ENCODE measurements at places on chromosomes 6 and 20. TPM values are rescaled to one million over a fixed set of nuclear protein-coding genes. Genes with fewer than 3 reads are reported as not detected.

The BFSP1 gene
- not detected for total RNA-seq

The UBD gene
- total RNA-seq, result not detected

The TBX18 gene
- total RNA-seq, result 81.0 TPM

The SOX12 gene
- total RNA-seq, result 6.2 TPM

The ACTL10 gene
- total RNA-seq, result 26.3 TPM

The BMP6 gene
- total RNA-seq, result 16.0 TPM

The SPATA25 gene
- total RNA-seq, result 32.8 TPM

GRCh38 chr6:6483168-6483567 lies 105.4 kb upstream of the LY86 start:
- DNase-seq, result no peak
- H3K27ac ChIP-seq, result no peak overlapping the region
- H3K4me1 ChIP-seq, result no peaks in the 10 kb centered on the region

DNA sequence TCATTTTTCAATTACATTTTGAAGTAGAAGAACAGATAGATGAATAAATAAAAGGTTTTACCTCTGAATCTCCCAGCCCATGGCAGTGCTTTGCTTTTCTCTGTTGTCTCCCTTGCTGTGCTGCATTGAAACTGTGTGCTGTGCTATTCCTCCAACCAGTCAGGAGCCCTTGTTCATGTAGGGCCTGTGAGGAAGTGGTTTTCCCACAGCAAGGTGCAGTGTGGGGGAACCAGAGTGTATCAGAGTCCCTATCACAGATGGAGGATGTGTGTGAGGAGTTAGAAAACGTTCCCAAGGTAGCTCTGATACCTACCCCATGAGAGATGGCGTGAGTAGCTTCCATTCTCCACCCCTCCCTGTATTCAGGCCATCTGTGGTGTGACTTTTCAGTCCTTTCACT lies 72.8 kb upstream of the RALGAPA2 start:
- no peak overlapping the region for H3K4me3 ChIP-seq
- no peak overlapping the region for H3K27ac ChIP-seq
- no peaks in the 10 kb centered on the region for H3K36me3 ChIP-seq
- no peaks in the 10 kb centered on the region for H3K4me1 ChIP-seq
- H3K27me3 ChIP-seq, result no peaks in the 10 kb centered on the region
- DNase-seq, result no peak

DNA sequence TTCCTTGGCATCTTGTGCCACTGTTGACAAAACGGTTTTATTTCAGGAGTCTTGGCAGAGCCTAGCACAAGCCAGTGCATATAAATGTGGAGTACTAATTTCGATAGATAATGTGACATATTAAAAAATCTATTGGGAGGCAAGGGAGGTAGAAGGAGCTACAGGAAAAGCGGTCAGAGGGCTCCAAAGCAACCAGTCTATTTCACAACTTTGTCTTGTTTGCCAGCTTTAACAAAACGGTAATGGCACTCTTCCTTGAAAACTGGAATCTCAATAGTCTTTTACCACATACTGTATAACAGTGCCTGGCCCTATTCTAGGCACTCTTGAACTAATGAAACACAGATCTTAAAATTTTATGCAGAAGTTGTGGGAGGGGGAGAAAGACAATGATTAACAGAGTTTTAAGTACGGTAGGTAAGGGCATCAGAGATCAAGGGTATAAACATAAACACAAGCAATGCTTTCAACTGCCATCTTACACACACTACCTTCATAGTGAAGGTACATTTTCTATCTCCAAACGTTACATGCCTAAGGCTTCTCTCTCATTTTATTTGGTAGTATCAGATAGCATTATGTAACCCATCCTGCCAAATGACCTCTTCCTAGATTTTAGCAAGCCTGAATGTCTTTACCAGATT lies 33.5 kb upstream of the SYNCRIP start:
- H3K27ac ChIP-seq, result peak overlapping the region; percentile 49
- no peaks in the 10 kb centered on the region for H3K36me3 ChIP-seq
- H3K27me3 ChIP-seq, result no peaks in the 10 kb centered on the region
- H3K4me3 ChIP-seq, result peak overlapping the region; percentile 90
- H3K4me1 ChIP-seq, result no peaks in the 10 kb centered on the region

DNA sequence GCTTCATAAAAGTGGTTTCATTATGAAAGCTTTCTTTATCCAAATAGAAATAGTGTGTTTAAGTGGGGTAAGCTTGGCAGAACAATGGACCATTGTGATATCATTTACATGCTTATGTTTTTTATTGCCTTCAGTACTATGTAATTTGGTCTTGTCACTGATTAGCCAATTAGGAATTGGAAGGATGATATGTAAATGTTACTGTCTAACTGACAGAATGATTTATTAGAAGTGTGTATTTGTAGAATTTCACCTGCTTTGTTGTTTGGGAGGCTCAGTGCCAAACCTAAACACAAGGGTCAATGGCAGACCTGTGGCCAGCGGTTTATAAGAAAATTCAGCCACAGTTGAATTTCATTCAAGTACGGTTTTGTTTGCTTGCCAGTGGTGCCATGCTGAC lies 39.0 kb downstream of the AIG1 start:
- H3K4me3 ChIP-seq, result no peak overlapping the region
- H3K27me3 ChIP-seq, result no peaks in the 10 kb centered on the region
- DNase-seq, result no peak
- H3K4me1 ChIP-seq, result no peaks in the 10 kb centered on the region
- no peaks in the 10 kb centered on the region for H3K36me3 ChIP-seq

GRCh38 chr6:14709900-14710299 lies 536.0 kb upstream of the JARID2 start:
- no peaks in the 10 kb centered on the region for H3K27me3 ChIP-seq
- peaks cover 3% of the 10 kb centered on the region for H3K4me1 ChIP-seq
- no peak for DNase-seq

DNA sequence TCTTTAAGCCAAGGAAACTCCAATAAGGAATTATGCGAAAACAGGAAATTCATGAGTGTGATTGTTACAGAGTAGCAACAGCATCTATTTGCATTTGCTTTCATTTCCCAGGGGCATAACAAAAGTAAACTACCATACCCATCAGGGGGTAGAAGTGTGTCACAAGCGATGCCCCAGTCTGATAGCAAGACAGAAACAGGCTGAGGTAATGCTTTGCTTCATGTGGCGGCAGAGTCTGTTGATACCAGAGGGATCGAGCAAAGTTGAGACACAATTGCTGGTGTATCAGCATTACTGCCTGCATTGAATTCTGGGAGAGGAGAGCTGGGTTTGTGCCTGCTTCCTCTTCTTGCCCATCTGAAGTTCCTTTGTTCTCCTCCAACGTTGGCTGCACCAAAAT lies 51.2 kb upstream of the LYRM2 start:
- H3K4me1 ChIP-seq, result no peaks in the 10 kb centered on the region
- no peak overlapping the region for H3K27ac ChIP-seq
- H3K4me3 ChIP-seq, result no peak overlapping the region
- H3K27me3 ChIP-seq, result no peaks in the 10 kb centered on the region
- no peak for DNase-seq

DNA sequence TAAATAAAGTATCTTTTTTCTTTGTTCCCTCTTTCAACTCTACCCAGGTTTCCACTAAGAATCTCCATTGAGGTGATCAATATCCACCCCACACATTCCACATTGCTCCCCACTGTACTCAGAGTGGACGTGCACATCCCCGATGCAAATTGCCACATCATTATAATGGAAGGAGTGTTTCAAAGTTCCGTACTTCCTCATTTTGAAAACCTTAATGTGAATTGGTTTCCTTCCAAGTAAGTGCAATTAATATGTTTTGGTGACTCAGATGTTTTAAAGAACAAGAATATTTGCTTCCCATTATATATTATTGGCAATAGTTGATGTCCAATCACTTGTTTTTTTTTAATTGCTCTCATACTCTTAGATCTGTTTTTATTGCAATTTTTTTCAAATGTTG lies 463.6 kb downstream of the HACE1 start:
- H3K36me3 ChIP-seq, result no peaks in the 10 kb centered on the region
- H3K27me3 ChIP-seq, result no peaks in the 10 kb centered on the region
- no peak for DNase-seq
- H3K4me3 ChIP-seq, result no peak overlapping the region
- no peak overlapping the region for H3K27ac ChIP-seq

DNA sequence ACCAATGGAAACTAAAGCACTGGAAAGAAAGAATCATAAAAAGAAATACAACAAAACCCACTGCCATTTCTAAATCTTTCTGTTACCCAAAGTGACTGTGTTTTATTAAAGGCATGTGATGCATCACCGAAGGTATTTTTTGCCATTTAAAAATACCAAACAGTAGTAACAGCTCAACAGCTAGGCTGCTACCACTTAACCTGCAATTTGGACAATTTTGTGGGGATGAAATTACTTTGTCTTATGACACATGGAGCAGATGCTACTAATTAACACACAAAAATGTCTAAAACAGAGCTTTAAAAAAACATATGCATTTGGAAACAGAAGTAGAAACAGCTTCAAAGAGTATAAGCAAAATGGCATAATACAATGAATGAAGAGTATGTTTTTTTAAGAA lies 97.4 kb downstream of the ATXN1 start:
- no peak overlapping the region for H3K27ac ChIP-seq
- H3K27me3 ChIP-seq, result no peaks in the 10 kb centered on the region
- no peak overlapping the region for H3K4me3 ChIP-seq
- H3K36me3 ChIP-seq, result peaks cover 2% of the 10 kb centered on the region
- H3K4me1 ChIP-seq, result no peaks in the 10 kb centered on the region

- H3K27me3 ChIP-seq, result no peaks in the 10 kb centered on the region
- no peak overlapping the region for H3K27ac ChIP-seq
- H3K4me3 ChIP-seq, result no peak overlapping the region
- no peaks in the 10 kb centered on the region for H3K36me3 ChIP-seq
- H3K4me1 ChIP-seq, result no peaks in the 10 kb centered on the region
Measured at GRCh38 chr6:154872542-154873114, 122.5 kb upstream of the TIAM2 start.

DNA sequence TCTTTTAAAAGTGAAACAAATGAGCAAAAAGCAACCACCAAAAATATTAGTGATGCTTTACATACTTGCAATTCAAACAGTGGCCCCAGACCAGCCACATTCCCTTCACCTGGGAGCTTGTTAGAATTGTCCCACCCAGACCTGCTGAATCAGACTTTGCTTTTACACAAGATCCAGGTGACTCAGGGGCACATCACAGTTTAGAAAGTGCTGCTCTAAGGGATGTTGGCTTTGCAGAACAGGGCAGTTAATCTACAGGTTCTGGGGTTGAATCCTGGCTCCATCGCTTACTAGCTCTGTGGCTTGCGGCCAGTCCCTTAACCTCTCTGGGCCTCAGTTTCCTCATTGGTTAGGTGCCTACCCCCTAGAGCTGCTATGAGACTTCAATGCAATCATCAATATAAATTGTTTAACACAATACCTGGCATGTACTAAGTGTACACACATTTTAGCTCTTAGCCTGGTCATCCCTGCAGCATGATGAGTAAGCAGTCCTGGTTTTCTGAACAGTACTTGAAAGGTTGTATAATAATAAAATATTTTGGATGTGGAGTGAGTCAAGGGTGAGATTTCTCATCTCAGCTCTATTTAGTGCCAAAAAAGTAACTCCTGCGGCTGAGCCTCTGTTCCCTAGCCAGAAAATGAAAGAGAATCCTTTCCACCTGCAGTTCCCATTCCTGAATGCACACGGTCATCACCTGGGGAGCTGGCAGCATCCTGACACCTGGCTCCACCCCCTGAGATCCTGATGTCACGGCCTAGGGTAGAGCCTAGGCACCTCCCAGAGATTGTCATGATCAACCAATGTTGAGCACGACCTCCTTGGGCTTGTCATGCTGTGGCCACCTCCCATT lies 162.7 kb downstream of the ANKRD60 start:
- no peak overlapping the region for H3K4me3 ChIP-seq
- H3K36me3 ChIP-seq, result no peaks in the 10 kb centered on the region
- H3K27ac ChIP-seq, result no peak overlapping the region

DNA sequence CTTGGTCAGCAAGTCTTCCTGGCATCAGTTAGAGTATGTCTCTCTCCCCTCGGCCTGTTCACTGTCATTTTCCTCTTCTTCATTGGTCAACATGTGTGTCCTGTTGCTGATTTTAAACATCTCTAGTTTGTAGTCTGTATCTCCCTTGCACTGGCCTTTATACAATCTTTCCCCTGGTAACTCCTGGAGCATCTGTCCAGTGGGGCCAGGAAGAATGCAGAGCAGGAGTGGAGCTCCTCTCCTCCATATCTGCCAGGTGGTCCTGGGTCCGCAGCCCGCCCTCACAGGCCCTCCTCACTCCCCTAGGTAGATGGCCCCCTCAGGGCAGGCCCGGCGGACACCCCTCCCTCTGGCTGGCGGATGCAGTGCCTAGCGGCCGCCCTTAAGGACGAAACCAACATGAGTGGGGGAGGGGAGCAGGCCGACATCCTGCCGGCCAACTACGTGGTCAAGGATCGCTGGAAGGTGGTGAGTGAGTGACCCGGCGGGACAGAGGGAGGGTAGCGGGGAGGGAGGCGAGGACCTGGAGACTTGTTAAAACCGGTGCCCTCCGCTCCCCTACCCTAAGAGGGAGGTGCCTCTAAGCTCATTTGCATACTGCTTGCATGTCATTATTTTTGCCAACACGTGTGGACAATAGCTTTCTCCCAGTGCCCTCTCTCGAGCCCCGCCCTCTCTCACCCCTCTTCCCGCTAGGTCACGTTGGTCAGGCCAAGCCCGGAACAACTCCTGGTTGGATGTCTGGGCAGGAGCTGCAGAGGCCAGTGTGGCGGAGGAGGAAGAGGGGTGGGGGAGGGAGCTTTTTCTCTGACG lies 3.2 kb downstream of the TTBK1 start:
- no peaks in the 10 kb centered on the region for H3K36me3 ChIP-seq
- H3K27me3 ChIP-seq, result no peaks in the 10 kb centered on the region
- H3K4me1 ChIP-seq, result peaks cover 3% of the 10 kb centered on the region
- no peak overlapping the region for H3K27ac ChIP-seq
- peak overlapping the region; percentile 60 for H3K4me3 ChIP-seq

DNA sequence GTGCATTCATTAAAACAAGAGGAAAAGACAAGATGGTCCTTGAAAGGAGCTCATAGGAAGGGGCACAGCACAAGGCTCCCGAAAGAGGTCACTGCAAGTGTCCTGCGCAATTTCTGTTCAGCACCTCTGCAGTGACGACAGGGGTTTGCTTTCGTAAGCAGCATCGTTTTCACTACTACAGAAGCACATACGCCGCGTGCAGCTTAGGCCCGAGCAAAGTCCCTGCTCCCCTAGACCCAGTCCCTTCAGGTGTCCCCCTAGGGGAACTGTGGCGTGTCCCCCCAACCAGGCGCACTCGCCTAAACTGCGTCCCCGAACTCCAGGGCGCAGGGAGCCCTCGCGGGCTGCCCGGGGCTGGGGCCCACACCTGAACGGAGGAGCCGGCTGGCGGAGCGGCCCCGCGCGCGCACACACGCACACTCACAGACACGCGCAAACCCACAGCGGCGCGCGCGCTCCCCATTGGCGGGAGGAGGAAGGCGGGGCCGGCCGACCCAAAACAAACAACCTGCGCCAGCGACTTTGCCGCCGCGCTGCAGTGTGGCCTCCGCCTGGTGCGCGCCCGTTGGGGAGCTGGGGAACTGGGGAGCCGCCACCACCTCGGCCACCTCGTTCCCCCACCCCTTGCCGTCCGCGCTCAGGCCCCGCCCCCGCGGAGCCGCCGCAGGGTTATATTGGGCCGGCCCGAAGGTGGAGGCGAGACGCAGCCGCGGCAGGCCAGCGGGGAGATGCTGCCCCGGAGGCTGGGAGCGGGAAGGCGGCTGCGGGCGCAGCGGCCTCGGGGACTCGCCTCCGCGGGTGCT lies at the start of gene FOXQ1:
Gene FOXQ1, plus strand, starts transcription at position 699 of the 803 bp plus-strand sequence. CDS start 607 bp downstream, outside the sequence.
- H3K36me3 ChIP-seq, result no peaks in the 10 kb centered on the region
- no peak within 1 kb of the TSS for H3K27ac ChIP-seq
- peaks cover 20% of the 10 kb centered on the region for H3K27me3 ChIP-seq
- DNase-seq, result no peak
